ENCODE measurements at places on chromosomes 5 and 9.

DNA sequence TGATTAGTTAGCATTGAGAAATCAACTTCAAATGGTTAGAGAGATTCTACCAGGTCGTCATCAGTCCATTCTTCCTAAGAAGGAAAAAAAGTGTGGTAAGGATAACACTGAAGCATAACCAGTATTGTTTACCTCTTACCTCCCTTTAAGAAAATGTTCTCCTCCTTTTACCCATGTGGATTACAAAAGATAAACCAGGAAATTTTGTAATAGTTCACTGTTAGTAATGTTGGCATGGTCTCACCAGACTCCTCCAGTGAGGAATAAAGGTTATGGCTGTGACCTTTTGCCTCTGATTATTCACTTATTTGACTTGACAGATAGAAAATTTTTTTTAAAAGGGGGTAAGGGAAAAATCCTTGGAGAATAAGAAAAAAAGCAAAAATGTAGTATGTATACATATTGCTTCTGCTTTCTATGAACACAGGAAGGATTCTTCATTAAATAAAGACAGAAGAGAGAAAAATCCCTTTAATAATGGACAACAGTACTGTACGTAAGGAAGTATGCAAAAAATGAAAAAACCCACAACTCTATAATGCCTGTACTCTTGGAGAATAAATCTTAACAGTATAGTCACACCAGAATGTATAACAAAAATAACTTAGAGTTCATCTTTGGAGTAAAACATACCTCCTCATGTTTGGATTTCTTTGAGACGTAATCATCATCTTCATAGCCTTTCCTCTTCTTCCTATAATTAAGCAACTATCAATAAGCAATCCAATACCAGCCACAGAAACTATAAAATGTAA is 18.1 kb downstream of the CCNH start:
- no peak for DNase-seq

DNA sequence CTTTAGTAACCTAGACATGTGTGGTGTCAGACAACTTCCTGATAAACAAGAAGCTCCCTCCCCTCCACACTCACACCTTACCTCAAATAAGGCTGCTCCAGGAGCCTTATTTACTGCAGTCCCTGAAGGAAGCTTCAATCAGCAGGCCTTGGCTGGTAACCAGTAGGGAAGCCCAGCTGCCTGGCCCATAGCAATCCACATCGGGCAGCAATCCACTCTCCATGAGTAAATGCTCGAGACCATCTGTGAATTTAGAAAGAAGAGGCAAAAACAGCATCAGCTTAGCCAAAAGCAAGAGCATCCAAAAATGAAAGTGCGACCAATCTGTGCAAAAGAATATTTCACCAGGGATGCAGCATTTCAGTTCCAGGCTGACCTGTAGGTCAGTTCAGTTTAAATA is 213.3 kb upstream of the TUSC1 start:
- no peak for DNase-seq

GRCh38 chr9:113755433-113755832 is 120.7 kb upstream of the ZNF618 start:
- no peak for DNase-seq

- DNase-seq = no peak
Measured at GRCh38 chr5:141787376-141787775, 90.8 kb downstream of the PCDH1 start.

DNA sequence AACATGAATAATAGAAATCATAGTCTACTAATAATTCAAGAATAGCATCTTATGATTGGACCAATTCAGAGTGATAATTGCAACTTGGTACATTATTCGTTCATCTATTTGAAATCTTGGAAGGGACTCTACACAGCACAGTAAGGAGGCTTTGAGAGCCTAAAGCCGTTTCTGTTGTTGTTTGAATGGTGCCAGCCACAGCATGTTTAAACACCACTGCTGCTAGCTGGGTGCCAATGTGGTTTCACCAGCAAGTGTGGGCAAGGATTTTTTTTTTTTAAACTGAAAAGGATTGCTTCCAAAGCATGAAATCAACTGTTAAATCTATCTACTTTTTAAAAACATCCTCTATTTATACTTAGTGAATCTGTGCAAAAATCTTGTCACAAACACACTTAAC is 253.9 kb upstream of the MAP3K1 start:
- DNase-seq = no peak

DNA sequence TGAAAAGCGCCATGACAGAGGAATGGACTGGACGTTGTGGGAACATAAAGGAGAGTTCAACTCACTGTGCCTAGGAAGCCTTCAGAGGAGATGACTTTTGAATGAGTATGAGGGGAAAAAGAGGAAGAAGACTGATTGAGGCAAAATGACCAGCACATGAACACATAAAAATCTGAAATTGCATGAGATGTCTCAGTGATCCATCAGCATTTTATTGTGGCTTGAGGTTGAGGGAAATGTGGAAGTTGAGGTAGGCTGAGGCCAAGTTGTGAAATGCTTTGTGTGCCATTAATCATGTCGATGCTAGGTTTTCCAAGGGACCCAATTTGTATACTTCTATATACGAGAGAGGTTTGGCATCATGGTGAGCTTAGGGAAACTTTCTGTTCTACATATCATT is 140.9 kb upstream of the TLX3 start:
- DNase-seq = no peak

GRCh38 chr5:178546675-178547033 is 43.5 kb downstream of the COL23A1 start:
- no peak for DNase-seq

GRCh38 chr9:7456793-7457530 is 342.6 kb downstream of the DMAC1 start:
- no peak for DNase-seq

GRCh38 chr5:77616920-77617319 is 21.6 kb downstream of the OTP start:
- no peak for DNase-seq

DNA sequence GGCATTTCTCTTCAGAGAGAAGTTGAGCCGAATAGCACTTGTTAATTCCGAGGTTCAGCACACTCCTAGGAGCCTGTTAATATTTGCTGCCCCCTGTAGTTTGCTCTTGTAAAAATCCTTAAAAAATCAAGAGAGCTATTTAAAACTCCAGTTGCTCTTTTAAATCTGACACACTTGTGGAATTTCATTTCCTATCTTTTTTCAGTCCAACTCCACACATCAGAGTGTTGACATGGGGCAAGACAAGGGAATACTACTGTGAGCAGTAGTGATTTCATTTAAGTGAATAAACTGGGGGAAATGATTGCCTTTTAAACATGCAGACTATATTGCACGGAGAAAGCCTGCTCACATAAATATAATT is 1096.3 kb upstream of the DMAC1 start:
- peak; percentile 10 for DNase-seq

GRCh38 chr9:37904445-37905130 is 661 bp upstream of the SLC25A51 start:
- DNase-seq = no peak

GRCh38 chr5:2260211-2261003 is 377.7 kb upstream of the IRX4 start:
- no peak for DNase-seq

GRCh38 chr5:110630350-110630749 is 96.1 kb downstream of the TMEM232 start:
- no peak for DNase-seq

GRCh38 chr5:87400305-87400899 is 12.3 kb downstream of the CCNH start:
- DNase-seq = no peak

- DNase-seq = no peak
Measured at GRCh38 chr5:36842087-36842486, 34.5 kb upstream of the NIPBL start.

DNA sequence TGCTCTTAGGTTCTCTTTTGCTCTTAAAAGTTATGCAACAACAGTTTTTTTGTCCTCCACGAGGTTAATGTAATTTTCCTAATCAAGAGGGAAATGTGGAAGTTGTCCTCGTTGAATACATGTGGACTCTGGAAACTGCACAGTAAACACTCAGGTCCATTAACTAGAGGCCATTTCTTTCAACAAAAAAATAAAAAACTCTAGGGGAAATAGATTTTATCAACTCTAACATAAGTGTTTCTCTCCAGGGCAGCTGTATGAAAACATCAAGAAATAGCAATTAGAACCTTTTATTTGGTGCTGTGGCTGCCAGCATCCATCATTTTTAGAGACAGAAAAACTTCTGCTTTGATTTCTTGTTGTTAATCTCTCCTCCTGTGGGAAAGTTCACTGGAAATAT is 288.6 kb downstream of the ICE1 start:
- DNase-seq = no peak

DNA sequence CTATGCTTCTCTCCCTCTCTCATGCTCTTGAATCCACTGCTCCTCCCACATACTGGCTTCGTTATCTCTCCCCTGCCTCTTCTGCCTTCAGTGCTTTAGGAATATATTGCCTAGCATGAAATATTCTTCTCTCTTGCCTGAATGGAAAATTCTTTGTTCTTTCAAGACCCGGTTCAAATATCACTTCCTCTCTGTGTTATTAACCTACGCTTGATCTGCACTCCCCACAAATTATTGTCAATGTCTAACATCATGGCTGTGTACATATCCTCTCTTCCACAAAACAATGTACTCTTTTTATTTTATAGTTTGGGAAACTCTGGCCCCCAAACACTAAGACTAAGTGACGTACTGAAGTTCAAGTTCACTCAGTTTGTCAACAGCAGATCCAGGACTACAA is 211.0 kb downstream of the SEC61B start:
- DNase-seq = no peak

GRCh38 chr5:33072726-33073125 is 361.6 kb downstream of the NPR3 start:
- no peak for DNase-seq

GRCh38 chr5:59102437-59102836 is 519.6 kb downstream of the RAB3C start:
- DNase-seq = no peak

- DNase-seq = no peak
Measured at GRCh38 chr5:146623666-146624065, 107.7 kb upstream of the GPR151 start.

- no peak for DNase-seq
Measured at GRCh38 chr5:127299678-127300077, 9.1 kb downstream of the MEGF10 start.

GRCh38 chr5:96785326-96786109 is 22.2 kb downstream of the ERAP1 start:
- no peak for DNase-seq

GRCh38 chr9:8567963-8568579 is 768.5 kb upstream of the DMAC1 start:
- DNase-seq = no peak

DNA sequence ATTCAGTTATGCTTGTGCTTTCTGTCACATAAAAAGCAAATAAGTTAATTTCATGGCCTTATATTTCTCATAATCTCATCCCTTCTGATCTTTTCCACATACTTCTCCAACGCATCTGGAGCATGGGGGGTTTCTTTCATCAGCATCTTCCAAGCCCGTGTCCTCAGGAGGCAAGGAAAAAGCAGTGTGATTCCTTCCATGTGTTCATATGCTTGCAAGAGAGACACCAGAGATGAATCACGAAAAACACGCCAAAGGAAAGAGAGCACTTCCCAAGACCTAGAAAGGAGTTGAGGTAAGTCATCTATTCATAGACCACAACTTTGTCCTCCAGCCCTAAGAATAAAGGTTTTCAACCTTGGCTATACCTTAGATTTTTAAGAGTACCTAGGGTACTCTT is 26.0 kb upstream of the SVEP1 start:
- no peak for DNase-seq

GRCh38 chr9:112037281-112038016 is 137.6 kb downstream of the SUSD1 start:
- DNase-seq = no peak

- DNase-seq = no peak
Measured at GRCh38 chr9:3675946-3676345, 150.1 kb upstream of the RFX3 start.

- DNase-seq = peak; percentile 73
Measured at GRCh38 chr9:98118640-98119601, at the start of gene TRIM14. Gene TRIM14 (minus strand): TSS chr9:98119222. CDS start chr9:98119188, 34 bp downstream.

DNA sequence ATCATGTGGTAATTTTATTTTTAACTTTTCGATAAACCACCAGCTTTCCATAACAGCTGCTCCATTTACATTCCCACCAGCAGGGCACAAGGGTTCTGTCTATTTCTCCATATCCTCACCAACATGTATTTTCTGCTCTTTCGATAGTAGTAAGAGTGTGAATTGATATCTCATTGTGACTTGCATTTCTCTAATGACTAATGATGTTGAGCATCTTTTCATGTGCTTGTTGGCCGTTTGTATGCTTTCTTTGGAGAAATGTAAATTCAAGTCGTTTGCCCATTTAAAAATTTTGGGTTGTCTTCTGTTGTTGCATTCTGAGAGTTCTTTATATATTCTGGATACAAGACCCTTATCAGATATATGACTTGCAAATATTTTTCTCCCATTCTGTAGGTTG is 45.9 kb downstream of the PSD2 start:
- peak; percentile 31 for DNase-seq

DNA sequence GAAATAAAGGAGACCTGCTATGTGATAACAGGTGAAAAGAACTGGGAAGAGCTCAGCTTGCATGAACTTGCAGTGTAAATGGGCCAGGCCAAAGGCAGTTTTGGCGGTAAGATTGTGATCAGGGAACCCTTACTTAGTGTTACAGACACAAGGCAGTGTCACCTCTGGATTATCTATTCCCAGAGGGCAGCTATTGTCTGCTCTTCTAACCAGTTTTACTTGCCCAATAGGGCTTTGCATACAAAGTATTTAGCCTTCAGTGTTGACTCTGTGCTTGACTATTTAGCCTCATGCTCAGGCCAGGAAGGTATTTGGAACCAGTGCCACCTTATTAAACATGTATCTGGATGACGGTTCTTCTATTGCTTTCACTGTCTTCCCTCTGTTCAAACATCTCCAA is 38.3 kb downstream of the GDNF start:
- DNase-seq = no peak

- no peak for DNase-seq
Measured at GRCh38 chr5:144710637-144711036, 540.0 kb downstream of the KCTD16 start.

GRCh38 chr5:180860273-180860886 is 696 bp downstream of the ZFP62 start:
- DNase-seq = no peak

DNA sequence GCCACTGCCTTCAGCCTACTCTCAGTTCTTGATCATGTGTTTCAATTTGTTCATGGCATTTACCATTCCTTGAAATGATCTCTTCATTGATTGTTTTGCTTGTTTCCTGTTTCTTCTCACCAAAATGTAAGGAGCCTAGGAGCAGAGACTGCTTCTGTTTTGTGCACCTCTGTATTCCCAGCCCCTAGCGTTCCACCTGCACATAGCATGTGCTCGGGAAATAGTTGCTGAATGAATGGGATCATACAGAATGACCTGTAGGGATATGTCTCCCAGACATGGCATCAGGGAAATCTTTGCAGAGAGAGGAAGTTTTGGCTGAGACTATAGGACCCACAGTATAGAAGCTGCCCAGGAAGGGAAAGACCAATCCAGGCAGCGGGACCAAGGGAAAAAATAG is 6.2 kb upstream of the CERCAM start:
- DNase-seq = no peak

Measured in foreskin melanocyte (primary cell).